ENCODE measurements at places on chromosomes 1 and 21.

GRCh38 chr1:89257041-89257440 is 15.6 kb downstream of the GBP5 start:
- DNase-seq: peak; percentile 76

- peak; percentile 44 for DNase-seq
Measured at GRCh38 chr1:93991271-93991670, 82.0 kb upstream of the GCLM start.

DNA sequence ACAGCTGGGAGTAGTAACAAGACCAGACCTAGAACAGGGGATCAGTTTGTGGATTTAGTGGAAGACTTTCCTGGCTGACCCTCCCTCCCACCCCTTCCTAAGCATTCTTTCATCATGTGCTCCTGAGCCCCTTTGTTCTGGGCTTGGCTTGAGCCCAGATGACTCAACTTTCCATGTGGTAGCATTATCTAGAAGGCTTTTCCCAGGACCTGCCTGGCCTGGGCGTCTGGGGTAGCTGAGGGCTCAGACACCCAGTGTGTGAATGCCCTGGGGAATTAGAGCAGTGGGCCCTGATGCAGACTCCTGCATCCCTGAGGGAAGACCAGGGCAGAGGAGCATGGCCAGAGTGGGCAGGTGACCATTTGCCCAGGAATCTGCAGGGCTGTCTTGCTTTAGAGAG is 44.1 kb upstream of the TSPAN2 start:
- DNase-seq: no peak

DNA sequence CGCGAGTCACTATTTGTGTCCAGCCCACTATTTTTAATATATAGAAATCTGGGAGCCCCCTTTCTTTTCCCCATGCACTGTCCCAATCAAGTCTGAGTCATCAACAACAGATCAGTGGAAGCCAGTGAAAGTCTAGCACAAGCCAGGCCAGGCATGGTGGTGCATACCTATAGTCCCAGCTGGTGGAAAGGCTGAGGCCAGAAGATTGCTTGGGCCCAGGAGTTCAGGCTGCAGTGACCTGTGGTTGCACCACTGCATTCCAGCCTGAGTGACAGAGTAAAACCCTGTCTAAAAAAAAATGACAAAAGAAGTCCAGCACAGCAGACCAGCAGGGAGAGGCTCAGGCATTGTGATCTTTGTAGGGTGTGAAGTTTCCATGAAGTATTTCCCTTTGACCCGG is 9.0 kb upstream of the RPL5 start:
- DNase-seq: peak; percentile 25

- peak; percentile 75 for DNase-seq
Measured at GRCh38 chr1:110765640-110766335, 91.0 kb upstream of the KCNA3 start.

DNA sequence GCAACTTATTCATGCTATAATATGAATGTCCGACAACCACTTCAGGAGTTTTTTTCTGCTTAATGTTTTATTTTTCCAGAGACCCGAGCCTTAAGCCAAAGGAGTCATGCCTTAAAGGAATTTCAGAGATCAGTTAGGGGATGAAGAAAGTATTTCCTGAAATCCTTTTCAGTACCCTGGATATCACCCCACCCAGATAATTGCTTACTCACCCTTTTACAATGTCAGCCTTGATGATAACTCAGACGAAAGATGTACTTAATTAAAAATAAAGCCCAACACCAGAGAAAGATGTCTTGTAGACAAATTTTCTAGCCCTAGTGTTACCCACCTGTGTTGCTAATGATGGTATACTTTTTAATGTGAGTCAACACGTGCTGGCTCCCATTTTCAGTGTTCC is 124.1 kb downstream of the XCL2 start:
- DNase-seq: no peak

DNA sequence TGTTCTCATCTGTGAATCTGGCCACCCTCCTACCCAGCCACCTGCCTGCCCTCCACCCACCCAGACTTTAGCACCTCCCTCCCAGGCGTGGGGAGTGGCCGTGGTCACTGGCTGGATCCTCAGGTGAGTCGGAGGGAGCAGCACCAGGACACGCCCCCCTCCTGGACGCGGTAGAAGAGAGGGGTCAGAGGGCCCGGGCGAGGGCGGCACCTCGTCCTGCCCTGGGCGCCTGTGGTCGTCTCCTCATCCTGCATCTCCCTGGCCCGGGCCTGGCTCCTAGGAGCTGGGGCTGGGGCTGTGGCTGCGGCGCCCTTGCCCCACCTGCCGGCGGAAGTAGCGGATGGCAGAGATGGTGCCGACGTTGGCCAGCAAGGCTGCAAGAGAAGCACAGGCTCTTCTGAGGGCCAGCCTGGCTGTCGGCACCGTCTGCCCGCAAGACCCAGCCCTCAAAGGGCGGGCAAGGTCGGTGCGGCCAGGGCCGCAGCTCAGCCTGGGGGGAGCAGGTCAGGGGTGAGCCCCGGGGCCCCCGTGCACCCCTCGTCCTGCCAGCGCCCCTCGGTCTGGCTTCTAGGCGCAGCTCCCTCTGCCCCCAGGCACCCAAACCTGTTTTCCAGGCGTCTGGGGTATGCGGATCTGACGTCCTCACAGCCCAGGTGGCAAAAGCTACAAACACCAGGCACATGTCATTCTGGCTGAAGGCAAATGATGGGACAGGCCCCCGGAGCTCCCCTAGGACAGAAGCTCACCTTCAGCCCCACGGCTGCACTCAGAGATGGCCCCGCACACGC is 5.8 kb downstream of the PERM1 start:
- DNase-seq: peak; percentile 66

- DNase-seq: no peak
Measured at GRCh38 chr1:109689844-109690405, 2.3 kb downstream of the GSTM1 start.

GRCh38 chr1:110242062-110242461 is 31.9 kb downstream of the KCNC4 start:
- DNase-seq: no peak

- DNase-seq: no peak
Measured at GRCh38 chr1:226498640-226499008, 49.9 kb upstream of the STUM start.

- DNase-seq: no peak
Measured at GRCh38 chr1:164813776-164814175, 254.8 kb downstream of the PBX1 start.

- peak; percentile 18 for DNase-seq
Measured at GRCh38 chr1:57986432-57986831, 560.1 kb downstream of the OMA1 start.

- DNase-seq: no peak
Measured at GRCh38 chr1:169525391-169525790, 39.6 kb upstream of the SLC19A2 start.

- no peak for DNase-seq
Measured at GRCh38 chr1:19936061-19936750, 12.8 kb upstream of the PLA2G2E start.

DNA sequence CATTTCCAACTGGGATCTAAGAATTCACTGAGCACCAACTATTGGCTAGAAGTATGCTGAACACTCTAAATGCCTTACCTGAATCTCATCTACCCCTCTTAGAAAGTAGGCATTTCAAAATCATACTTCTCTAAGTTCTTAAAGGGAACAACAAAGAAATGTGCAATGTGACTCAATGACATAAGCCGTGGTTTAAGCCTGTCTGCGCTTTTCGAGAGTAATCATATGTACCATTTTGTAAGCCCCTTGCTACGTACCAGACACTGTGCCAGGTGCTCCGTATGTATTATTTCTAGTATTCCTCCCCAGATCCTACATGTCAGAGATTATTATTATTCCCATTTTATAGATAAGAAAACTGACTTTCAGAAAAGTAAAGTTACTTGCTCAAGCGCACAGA is 454.2 kb downstream of the SETD4 start:
- no peak for DNase-seq

DNA sequence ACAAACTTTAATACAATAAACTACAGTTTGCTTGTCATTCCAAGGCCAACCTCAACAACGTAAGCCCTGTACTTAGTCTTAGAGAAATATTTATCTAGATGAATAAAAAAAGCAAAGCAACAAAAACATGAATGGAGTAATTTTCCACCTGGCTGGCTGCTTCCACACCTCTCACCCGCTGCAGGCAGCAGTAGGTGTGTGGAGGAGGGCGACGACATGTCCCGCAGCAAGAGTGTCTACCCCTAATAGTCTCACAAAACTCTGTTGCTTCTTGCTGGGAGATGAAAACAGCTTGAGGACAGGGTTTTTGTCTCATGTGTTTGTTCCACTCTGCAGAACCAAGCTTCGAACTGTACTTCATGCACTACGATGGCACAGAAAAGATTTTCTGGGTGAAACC is 48.8 kb upstream of the IGSF5 start:
- DNase-seq: no peak

DNA sequence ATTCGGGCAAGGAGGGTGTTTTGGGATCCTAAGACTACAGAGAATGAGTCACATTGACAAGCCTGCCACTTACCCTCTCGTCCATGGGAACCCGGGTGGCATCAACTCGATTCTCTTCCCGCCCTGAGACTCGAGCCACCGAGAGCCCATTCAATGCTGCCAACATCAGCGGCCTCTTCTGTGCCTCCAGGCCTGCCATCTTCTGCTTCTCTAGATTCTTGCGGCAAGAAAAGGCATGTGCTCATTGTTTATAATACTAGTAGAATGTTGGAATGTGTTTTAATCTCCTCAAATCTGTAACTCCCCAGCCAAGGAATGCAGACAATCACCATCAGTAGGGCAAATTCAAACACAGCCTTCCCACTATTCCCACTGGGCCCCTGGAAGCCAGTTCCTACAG is 96.9 kb downstream of the SMYD2 start:
- DNase-seq: no peak

GRCh38 chr1:45172005-45172404 is 34.4 kb downstream of the ZSWIM5 start:
- DNase-seq: peak; percentile 31

DNA sequence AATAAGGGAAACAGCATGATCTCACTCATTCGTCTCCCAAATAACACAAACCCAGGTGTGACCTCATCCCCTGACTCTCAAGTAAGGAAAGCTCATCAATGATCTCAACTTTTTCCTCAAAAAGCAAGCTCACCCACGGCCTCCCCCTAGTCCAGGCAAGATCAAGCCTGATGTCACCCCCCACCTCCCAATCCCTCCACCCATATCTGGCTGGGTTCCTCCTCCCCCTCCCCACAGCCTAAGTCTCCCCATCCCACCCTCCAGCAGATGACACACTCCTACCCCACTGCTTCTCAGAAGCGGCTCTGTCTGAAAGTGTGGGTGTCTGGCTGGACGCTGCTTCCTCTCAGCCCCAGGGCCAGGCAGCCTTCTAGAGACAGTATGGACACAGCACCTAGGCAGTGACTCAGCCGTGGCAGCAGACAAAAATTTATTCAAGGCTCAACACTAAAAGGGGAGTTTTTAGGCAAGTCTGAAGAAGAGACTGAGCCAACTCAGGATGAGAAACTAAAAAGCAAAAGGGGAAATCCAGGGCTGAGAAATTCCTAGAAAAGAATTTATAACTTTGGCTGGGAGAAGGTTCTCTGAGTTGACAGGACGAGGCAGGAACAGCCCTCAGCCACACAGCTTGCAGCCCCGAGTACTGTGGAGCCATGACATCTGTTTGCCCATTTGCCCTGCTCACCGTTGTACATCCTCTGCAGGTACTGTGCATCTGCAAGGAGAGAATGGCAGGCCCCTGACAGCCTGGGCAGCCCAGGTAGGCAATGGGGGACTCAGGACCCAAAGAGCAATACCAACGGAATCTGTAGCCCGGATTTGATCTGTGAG is 81.6 kb upstream of the LRRC8D start:
- DNase-seq: peak; percentile 81

DNA sequence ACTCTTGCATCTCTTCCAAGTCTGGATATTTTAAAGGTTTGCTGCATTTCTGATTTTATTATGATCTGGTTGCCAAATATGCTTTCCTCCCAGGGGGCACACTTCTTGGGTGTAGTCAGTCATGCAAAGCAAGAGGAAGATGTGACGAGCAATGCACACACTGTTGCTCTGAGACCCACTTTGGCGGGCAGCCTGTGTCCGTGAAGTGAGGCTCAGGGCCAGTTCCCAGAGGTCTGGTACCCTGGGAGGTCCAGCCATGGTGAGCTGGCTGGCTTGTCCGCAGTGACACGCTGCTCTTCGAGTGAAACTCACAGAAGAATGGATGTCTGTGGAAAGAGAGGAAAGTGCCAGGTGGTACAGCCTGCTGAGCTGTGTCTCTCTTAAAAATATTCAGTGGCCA is 52.8 kb upstream of the EDN2 start:
- no peak for DNase-seq

- no peak for DNase-seq
Measured at GRCh38 chr1:33712186-33712585, 151.7 kb upstream of the HMGB4 start.

DNA sequence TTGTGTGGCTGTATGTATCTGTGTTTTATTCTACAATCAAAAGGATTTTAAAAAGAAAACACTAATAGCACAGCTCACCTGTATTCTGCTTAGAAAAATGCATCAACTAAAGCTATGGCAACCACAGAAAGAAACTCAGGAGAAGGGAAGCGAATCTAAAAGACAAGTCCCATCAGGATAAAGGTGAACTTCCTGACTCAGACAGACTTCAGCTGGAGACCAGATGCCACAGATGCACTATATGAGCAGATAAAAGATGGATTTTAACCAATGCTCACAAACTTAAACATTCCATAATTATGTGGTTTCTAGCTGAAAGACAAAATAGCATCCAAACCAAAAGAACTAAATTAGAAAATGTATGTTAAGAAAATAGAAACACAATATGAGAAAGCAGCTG is 231.0 kb downstream of the RERE start:
- no peak for DNase-seq

GRCh38 chr1:43358121-43358745 is 548 bp upstream of the CDC20 start:
- DNase-seq: peak; percentile 49

GRCh38 chr1:17675744-17676143 is 79.4 kb upstream of the ACTL8 start:
- DNase-seq: peak; percentile 25

DNA sequence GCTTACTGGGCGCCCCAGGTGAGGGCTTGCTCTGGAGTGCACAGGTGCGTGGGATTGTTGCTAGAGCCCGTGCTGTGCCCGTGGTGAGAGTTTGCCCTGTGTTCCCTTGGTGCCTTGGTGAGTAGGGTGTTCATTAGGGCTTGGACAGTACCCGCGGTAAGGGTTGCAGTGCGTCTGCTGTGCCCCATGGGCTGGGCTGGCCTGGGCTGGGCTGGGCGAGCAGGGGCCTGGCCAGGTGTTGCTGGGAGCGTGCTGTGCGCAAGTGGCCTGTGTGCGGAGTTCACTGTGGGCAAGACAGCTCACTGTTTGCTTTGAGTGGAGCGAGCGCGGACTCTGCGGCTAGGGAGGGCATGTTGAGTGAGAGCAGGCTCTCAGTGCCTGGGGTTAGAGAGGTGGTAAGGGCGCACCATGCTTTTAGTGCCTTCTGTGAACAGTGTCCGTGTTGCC is 725 bp downstream of the CR1L start:
- DNase-seq: no peak
